Astrocyte of the spinal cord (primary cell): ENCODE measurements at places on chromosomes 1 and 21.

DNA sequence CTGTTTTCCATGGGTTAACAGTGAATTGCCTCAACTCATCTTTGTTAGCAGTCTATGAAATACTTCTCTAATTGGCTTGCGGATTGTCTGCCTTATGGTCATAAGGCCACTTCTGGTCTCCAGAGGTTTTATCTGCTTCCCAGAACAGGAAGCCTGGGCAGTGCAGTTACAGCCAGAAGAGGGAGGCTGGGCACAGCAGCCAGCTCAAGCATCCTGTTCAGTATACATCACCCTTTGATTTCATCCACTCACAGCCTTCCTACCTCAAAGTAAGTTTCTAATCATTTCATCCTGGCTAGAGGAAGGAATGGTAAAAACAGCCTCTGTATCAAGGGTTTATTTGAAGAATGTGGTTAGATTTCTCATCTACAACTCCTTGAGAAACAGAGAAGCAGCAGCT lies 311.5 kb upstream of the DEPDC1 start:
- DNase-seq: no peak

DNA sequence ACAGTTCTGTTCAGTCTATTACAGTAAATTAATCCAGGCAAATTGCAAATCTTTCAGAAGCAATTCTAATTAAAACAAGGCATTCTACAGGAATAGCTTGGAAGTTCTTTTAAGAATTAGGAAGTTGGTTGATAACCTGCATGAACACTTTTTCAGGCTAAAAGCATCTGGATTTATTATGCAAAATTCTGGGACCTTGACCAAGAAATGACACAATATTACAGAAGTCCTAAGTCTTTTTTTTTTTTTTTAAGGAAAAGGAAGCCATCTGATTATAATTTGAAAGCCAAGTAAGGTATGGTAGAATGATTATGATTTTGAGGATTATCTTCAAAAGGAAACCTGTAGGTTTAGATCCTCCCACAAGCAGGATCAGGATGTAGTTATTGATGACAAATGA lies 74.7 kb upstream of the KCNK2 start:
- DNase-seq: no peak

DNA sequence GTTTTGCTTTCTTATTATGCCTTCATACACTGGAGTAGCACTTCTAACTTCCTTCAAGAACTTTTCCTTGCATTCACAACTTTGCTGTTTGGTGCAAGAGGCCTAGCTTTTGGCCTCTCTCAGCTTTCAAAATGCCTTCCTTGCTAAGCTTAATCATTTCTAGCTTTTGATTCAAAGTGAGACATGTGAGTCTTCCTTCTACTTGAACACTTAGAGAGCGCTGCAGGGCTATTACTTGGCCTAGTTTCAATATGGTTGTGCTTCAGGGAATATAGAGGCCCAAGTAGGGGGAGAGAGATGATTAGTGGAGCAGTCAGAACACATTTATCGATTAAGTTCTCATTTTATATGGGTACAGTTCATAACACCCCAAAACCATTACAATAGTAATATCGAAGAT lies 12.4 kb downstream of the ANGEL2 start:
- no peak for DNase-seq

GRCh38 chr1:225480825-225481434 lies 53.1 kb upstream of the LBR start:
- no peak for DNase-seq

GRCh38 chr1:36115931-36116330 lies 9.1 kb downstream of the COL8A2 start:
- peak; percentile 52 for DNase-seq

GRCh38 chr1:241857131-241857530 lies 9.1 kb downstream of the EXO1 start:
- no peak for DNase-seq

DNA sequence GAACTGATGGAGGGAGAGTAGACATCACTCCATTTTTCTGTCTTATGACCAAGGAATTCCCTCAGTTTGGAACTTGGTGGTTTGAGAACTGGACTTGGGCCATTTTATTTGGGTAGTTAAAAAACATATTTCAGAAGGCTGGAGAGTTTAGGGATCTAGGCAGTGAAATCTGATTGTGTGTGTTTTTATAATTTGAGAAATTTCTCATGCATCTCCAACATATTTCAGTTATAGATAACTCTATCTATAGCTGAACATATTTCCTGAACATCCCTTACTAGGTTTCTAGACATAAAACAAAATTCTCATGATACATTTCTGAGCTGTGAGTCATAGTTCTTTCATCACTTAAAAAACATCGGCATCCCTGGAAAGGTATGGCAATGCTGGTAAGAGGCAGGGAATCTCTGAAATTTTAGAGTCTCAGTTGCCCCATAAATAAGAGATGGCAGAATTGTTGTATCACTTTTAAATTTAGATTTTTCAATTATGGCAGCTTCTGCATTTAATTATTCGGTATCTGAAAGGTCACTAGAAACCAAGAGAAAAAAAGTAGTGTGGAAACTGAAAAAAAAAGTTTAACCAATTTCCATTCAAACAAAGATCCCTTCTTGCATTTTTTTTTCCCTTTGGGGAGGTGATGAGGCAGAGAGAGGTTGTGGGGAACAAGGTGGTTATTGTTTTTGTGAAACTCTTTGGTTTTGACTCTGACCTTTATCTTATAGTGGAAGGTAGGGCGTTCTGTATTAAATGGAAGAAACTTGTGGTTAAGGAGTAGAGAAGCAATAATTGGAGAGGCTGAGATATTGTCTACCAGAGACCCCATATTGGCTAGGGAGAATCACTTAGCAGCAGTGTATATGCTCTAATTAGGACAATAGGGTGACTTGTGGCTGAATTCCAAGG lies 102.9 kb downstream of the FASLG start:
- DNase-seq: peak; percentile 71

DNA sequence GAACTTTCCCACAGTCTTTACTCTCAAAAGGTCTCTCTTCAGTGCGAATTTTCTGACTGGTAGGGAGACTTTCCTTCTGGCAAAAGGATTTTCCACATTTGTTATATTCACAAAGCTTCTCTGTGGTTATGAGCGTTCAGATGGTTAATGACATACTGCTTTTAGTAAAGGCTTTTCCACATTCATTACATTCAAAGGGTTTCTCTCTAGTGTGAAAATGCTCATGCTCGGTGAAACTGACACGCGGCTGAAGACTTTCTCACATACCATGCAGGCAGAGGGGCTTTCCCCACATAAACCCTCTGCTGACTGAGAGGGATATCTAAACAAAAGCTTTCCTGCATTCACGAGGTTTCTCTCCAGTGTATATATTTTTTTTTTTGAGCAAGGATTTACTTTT lies 9.9 kb upstream of the KLF18 start:
- DNase-seq: no peak

- peak; percentile 84 for DNase-seq
Observed at GRCh38 chr1:8660411-8660828, 157.0 kb downstream of the RERE start.

GRCh38 chr1:244705261-244706234 lies 52.6 kb downstream of the DESI2 start:
- no peak for DNase-seq

- DNase-seq: peak; percentile 37
Observed at GRCh38 chr1:32816676-32817158, 441 bp downstream of the YARS1 start.

DNA sequence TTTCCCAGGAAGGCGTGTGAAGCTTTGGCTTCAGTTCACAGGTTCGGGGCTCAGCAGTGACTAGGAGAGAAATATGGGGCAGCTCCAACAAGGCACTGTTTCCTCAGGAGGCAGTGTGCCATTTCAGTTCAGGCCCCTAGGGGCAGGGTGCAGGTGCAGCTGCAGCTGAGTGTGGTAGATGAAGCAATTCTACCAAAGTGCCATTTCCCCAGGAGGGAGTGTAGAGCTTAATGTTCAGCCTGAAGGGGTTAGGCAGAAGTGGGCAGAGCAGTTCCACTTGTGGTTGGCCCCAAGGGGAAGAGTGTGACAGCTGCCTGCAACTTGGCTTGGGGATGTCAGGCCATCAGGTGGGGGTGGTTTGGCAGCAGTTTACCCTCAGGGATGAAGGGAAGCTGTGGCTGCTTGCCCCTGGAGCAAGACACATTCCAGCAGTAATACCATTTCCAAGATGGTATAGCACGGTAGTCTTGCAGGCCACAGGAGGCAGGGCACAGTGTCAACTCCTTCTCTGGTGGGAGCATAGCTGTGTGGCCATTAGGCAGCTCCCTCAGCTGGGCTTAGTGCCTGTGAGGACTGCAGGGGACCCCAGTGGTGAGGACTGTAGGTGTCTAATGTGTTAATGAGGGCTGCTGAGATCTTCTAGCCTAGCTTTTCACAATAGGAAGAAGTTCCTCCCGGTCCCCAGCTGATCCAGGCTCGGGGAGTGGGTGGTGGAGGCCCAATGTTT lies 34.7 kb downstream of the RGSL1 start:
- no peak for DNase-seq

DNA sequence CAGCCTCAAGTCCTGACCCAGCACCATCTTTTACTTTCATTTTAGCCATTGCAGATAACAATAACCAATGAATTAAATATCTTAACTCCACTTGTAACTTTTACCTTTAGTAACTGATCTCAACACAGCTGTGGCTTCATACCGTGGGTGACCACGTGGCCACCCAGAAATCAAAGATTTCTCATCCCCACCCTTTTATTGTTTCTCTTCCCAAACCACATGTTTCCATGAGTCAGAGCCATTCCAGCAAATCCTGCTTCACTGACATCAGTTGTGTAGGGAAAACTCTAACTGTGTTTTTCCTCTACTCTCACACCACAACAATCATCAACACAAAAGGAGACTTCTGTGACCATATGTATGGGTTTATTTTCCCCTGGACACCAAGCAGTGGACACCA lies 25.1 kb upstream of the BRDT start:
- peak; percentile 79 for DNase-seq

DNA sequence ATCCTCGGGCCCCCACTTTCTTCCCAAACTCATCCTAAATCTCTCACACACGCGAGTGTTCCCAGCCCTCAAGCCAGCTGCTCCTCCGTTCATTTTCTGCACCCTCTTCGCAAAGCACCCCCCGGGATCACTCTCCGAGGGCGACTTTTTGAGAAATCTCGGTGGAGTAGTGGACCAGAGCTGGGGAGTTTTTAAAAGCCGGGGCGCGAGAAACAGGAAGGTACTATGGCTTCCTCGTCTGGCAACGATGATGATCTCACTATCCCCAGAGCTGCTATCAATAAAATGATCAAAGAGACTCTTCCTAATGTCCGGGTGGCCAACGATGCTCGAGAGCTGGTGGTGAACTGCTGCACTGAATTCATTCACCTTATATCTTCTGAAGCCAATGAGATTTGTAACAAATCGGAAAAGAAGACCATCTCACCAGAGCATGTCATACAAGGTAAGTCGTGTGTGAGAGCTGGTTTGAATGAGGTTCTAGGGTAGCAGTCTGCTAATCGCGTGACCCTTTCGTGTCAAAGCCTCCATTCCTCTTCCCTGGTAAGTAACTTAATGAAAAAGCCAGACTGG lies 800 bp downstream of the DR1 start:
- DNase-seq: peak; percentile 22

DNA sequence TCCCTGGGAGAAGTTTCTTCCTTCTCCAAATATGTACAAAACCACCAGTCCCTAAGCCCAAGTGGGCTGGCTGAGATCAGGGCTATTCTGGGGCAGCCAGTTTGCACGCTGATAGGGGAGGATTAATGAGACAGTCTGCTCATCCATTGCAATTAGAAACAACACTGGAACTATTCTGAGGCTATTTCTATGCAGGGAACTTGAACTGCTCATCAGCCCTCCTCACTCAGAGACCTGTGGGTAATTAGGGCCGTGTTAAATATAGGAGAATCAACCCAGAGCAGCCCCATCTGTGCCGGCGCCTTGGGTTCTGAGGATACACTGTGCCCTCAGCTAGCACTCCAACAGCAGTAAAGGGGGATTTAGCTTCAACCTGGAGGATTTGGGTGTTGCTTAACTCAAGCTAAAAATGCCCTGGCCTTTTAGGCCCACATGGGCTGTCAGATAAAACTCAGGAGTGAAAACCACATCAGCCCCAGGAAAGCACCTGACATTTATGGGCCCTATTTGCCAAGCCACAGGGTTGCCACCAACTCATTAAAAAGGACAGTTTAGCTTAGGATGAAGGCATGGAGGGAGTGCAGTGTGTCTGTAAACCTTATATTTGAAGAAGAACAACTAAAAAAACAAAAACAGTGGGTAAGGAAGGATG lies 53.9 kb downstream of the DUSP10 start:
- DNase-seq: no peak

- DNase-seq: no peak
Observed at GRCh38 chr1:167578939-167579521, 25.5 kb upstream of the CREG1 start.

DNA sequence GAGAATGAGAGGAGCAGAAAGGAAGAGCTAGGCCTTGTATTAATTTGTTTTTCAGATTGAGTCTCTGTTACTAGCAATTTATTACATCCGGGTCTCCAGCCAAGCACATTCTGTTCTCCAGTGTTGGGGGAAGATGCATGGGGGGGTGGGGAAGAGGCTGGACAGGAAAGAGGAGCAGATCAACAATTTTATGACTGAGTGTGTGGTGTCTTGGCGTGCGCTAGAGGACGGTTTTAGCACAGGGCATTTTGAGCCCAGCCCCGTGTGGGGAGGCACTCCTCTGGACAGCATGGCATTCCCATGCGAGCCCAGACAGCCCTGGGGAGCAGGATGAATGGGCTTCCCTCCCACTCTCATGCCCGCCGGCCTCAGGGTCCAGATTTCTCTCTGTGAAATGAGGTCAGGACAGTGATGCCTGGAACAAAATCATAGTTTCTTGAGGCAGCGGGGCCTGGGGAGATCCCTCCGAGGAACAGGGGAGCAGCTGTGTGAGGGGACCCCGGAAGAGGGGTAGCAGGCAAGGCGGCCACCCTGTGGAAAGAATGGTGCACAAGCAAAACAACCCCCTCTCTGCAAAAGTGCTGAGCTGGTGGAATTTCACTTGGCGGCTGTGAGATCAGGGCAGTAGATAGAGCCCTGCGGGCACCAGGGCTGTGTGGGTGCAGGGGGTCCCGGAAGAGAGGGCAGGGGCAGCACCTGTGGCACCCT lies 16.3 kb downstream of the SOX13 start:
- peak; percentile 28 for DNase-seq

DNA sequence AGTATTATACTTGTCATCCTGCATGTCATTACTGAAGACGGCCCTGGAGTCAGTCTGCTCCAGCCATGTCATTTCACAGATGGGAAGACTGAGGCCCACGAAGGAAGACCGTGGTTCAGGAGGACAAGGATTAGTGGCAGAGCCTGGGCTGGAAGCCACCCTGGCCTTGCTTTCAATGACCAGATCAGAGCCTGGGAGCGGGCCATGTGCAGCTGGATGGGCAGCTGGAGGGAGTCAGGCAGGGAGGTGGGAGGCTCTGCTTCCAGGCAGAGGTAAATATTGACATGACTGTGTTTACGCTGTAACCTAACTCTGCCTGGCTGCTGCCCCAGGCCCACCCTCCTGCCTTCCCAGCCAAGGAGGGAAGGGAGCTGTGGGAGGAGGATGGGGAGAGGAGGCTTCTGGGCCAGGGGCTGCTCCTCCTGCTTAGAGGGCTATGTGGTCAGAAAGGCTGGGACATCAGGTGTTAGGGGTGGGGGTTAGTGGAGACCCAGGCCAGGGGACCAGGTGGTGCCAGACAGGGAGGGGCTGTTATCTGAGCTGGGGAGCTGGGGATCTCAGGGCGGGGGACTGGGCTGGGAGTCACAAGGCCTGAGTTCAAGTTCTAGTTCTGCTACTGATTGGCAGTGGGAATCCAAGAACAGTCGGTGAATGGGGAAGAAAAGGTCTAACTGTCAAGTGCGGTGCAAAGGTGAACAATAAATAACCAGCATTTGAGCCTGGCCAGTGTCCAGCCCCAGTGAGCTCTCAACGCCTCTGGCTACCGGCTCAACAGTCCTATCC lies 48.5 kb upstream of the ECE1 start:
- DNase-seq: peak; percentile 66

GRCh38 chr1:178910023-178910422 lies 39.1 kb upstream of the ANGPTL1 start:
- DNase-seq: no peak
